HS-5 (cell line): ENCODE measurements at places on chromosomes 1 and 21.

- DNase-seq = no peak
These were observed 78.9 kb downstream of the CD247 start for GRCh38 chr1:167439301-167439988.

- DNase-seq = no peak
These were observed 13.4 kb upstream of the OLFML3 start for GRCh38 chr1:113965703-113966412.

- no peak for DNase-seq
These were observed 294.7 kb downstream of the SIPA1L2 start for GRCh38 chr1:232335261-232335660.

DNA sequence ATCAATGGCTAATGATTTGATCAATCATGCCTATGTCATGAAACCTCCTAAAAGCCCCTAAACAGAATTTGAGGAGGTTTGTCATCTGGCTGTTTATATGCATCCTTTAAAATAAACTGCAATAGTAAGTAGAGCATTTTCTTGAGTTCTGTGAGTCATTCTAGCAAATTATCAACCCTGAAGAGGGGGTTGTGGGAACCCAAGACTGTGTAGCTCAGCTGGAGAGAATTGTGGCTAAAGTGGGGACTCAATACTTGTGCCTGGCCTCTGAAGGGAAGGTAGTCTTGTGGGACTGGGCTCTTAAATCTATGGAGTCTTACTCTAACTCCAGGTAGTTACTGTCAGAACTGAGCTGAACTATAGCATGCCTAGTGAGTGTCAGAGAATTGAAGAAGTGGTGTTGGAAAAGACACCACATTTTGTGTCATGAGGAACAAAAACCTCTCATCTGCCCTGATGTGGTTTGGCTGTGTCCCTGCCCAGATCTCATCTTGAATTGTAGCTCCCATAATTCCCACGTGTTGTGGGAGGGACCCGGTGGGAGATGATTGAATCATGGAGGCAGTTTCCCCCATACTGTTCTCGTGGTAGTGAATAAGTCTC, 402.4 kb downstream of the USH2A start:
- no peak for DNase-seq
